ENCODE measurements at places on chromosomes 11 and 22. TPM values are rescaled to one million over a fixed set of nuclear protein-coding genes. Genes with fewer than 3 reads are reported as not detected.

DNA sequence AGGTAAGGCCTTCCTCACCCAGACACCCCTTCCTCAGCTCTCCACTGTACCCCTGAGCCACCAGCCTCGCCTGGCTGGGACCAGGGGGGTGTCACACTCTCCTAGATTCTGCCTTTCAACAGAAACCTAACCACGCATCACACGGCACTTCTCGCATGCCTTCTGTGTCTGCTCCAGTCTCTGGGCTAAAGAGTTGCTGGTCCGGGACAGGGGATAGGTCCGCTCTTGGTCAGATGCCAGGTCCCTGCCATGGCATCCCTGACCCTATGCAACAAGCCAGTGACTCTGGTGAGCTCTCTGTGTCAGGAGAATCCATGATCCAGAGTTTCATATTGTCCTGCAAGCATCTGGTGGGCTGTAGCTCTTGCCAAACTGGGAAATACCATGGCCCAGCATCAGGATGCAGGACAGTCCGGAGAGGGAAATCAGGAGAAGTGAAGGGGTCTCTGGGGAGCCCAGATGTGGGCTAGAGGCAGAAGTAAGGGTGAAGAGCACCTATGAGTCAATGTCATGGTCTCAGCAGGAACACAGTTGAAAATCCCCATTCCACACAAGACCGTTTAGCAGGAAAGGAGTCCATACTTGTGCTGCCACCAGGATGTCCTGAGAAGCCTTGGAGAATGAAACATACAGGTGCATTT lies 14.1 kb downstream of the IGLL5 start:
- H3K27ac ChIP-seq, result no peak overlapping the region
- H3K4me3 ChIP-seq, result no peak overlapping the region
- no peaks in the 10 kb centered on the region for H3K4me1 ChIP-seq
- H3K36me3 ChIP-seq, result no peaks in the 10 kb centered on the region
- H3K27me3 ChIP-seq, result no peaks in the 10 kb centered on the region

PARVA gene
- polyA plus RNA-seq, result 16.8 TPM

OR52I1 gene
- polyA plus RNA-seq, result not detected

CBLIF gene
- polyA plus RNA-seq, result 0.28 TPM

CSNK2A3 gene
- polyA plus RNA-seq, result 0.60 TPM

DNA sequence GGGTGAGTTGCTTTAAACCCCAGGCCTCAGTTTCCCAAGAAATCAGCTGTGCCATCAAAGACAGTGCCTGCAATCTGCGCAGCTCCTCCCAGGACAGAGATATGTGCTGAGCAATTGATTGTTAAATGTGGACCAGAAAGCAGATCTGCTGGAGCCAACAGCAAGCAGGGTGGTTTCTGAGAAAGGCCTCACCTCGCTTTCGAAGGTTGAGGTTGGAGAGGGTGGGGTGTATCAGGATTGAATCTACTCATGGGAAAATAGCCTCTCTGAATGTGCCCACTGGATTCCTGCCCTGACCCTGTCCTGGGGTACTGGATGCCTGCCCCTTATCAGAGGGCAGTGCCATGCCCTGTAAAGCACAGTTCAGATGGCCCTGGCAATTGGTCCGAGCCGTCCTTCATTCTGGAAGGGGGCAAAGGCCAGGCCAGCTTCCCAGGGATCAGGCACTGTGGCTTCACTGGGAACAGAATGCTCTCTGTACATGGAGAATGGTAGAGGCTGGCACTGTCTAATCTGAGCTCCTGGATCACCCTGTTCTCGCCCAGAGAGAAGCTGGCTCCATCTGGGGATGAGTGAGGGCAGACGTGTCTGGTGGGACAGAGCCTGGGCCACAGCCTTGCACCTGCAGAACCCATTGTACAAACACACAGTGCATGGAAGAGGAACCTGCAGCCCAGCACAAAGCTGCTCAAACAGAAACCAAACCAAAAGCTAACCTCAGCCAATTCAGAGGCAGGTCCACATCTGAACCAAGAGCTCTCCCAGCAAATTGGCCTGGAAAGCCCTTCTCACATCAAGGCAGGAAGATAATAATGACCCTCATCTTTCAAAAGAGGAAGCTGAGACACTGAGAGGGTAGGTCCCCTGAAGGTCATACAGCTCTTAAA lies 15.2 kb downstream of the DHCR7 start:
- no peak overlapping the region for H3K27ac ChIP-seq
- no peaks in the 10 kb centered on the region for H3K4me1 ChIP-seq
- no peaks in the 10 kb centered on the region for H3K36me3 ChIP-seq
- no peak overlapping the region for H3K4me3 ChIP-seq
- H3K27me3 ChIP-seq, result no peaks in the 10 kb centered on the region
- DNase-seq, result no peak

GRCh38 chr11:118886681-118887111 lies 3.0 kb downstream of the CXCR5 start:
- peak overlapping the region; percentile 84 for H3K27ac ChIP-seq
- peaks cover 56% of the 10 kb centered on the region for H3K4me1 ChIP-seq
- no peaks in the 10 kb centered on the region for H3K27me3 ChIP-seq
- no peaks in the 10 kb centered on the region for H3K36me3 ChIP-seq

UBQLNL gene
- 0.34 TPM for polyA plus RNA-seq

GRCh38 chr11:1748636-1749394 lies 1.6 kb downstream of the IFITM10 start:
- DNase-seq, result no peak
- peaks cover 25% of the 10 kb centered on the region for H3K4me1 ChIP-seq
- H3K36me3 ChIP-seq, result peaks cover 10% of the 10 kb centered on the region
- H3K27me3 ChIP-seq, result peaks cover 20% of the 10 kb centered on the region
- no peak overlapping the region for H3K27ac ChIP-seq

CEP126 gene
- 3.6 TPM for polyA plus RNA-seq

- no peak overlapping the region for H3K4me3 ChIP-seq
- no peaks in the 10 kb centered on the region for H3K36me3 ChIP-seq
- H3K27ac ChIP-seq, result no peak overlapping the region
- no peak for DNase-seq
These were observed 37.4 kb upstream of the CHKA start for GRCh38 chr11:68158580-68158979.

NDUFS8 gene
- 168 TPM for polyA plus RNA-seq

DNA sequence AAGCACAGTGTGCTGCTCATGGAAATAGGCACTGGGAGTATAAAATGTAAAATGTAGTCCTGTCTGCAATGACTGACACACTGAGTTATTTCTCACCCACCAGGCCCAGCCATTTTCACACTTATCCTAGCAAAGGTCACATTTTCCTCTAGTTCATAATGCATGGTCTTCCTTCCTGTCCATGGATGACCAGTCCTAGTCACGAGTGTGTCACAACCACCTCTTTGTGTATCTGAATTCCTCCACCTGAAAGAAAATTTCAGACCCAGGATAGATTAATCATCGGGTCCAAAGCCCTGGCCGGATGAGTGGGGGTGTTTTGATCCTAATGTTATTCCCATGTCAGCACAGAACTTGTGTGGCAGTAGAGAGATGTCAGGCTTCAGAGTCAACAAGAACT lies at the start of gene MRGPRX4:
Gene MRGPRX4, plus strand, starts transcription at position 172 of the 400 bp plus-strand sequence. CDS start 420 bp downstream, outside the sequence.
- no peaks in the 10 kb centered on the region for H3K4me1 ChIP-seq
- no peak for DNase-seq
- no peaks in the 10 kb centered on the region for H3K36me3 ChIP-seq
- no peak within 1 kb of the TSS for H3K4me3 ChIP-seq
- H3K27ac ChIP-seq, result no peak within 1 kb of the TSS

DNA sequence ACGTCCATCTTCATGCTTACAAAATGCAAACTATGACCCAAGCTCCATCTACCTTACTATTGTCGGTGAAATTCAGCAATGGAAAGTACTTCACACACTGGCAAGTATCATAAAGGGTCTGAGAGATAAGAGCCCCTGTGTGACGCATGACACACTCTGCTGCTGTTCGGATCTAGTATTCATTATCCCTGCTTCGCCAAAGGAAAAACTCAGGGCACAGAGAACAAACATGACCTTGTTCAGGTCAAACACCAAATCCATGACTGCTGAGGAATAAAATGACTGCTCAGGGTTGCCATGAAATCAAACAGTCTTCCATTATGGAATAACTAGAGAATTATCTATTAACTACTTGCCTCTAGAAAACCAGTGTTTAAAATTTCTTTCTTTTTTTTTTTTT lies 73.0 kb downstream of the MICAL3 start:
- no peak overlapping the region for H3K4me3 ChIP-seq
- H3K27ac ChIP-seq, result peak overlapping the region; percentile 39
- H3K4me1 ChIP-seq, result no peaks in the 10 kb centered on the region
- no peaks in the 10 kb centered on the region for H3K27me3 ChIP-seq

DNA sequence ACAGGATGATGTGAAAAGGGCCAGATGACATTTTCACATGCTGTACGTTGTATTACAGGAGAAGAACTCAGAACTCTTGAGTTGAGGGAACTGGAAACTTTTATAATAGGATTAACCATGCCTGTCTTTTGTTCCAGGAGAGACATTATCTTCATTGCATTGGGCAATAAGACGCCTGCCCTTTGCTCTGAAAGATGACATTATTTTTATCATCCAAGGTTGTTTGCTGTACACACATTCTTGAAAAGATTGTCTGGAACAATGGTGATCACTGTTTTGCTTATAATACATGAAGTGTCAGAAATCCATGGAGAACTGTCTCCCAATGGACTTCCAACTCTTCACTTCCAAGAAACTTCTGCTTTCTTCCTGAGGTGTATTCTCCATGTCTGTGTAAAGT lies 334.6 kb upstream of the B3GAT1 start:
- DNase-seq, result no peak
- H3K27ac ChIP-seq, result no peak overlapping the region
- no peak overlapping the region for H3K4me3 ChIP-seq
- H3K36me3 ChIP-seq, result no peaks in the 10 kb centered on the region
- H3K4me1 ChIP-seq, result no peaks in the 10 kb centered on the region

KREMEN1 gene
- 7.8 TPM for polyA plus RNA-seq

DNA sequence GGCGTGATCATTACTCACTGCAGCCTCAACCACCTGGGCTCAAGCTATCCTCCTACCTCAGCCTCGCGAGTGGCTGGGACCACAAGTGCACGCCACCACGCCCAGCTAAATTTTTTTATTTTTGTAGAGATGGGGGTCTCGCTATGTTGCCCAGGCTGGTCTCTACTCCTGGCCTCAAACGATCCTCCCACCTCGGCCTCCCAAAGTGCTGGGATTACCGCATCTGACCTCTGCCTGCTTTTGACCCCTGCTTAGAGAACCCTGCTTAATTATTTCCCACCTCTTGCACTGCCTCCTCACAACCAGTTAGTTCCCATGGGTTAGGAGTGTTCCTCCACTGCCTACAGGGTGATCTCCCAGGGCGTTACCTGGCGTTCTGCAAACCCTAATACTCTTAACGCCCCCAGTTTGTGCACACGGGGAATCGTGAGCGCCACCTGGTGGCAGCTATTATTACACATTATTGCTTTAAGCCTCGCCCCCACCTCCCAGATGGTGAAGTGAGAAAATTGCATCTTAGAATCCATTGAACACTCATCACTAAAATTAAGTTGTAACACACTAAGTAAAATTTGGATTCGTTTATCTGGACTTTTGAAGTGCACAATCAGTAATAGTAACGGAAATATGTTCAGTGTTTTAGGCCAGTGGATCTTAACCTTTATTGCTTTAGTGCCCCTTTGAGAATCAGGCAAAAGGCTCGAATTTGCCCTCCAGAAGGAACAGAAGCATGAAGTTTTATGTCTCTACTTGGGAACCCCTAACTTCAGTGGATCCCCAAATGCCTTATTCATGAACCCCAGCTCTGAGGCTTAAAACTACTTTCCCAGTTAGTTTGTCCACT lies 61.4 kb upstream of the ASPHD2 start:
- no peaks in the 10 kb centered on the region for H3K4me1 ChIP-seq
- H3K27me3 ChIP-seq, result no peaks in the 10 kb centered on the region
- DNase-seq, result no peak
- no peak overlapping the region for H3K27ac ChIP-seq
- no peaks in the 10 kb centered on the region for H3K36me3 ChIP-seq
- no peak overlapping the region for H3K4me3 ChIP-seq

Measured in sigmoid colon (tissue), 7 donors.